Memory B cell (primary cell): ENCODE measurements at places on chromosomes 12 and 14.

GRCh38 chr14:44405011-44405486 is 102.0 kb downstream of the FSCB start:
- DNase-seq: no peak

- no peak for DNase-seq
Measured at GRCh38 chr12:121175383-121176119, 34.4 kb upstream of the P2RX4 start.

- peak; percentile 40 for DNase-seq
Measured at GRCh38 chr12:42589465-42590329, at the start of gene PRICKLE1. TSS of gene PRICKLE1 (minus strand) at chr12:42589746. CDS start at chr12:42472516, 117,230 bp downstream.

GRCh38 chr12:5650281-5650680 is 218.4 kb downstream of the NTF3 start:
- DNase-seq: no peak

- no peak for DNase-seq
Measured at GRCh38 chr14:37890095-37890494, 294.7 kb downstream of the TTC6 start.

- no peak for DNase-seq
Measured at GRCh38 chr14:24381363-24382063, 13.5 kb downstream of the NFATC4 start.

DNA sequence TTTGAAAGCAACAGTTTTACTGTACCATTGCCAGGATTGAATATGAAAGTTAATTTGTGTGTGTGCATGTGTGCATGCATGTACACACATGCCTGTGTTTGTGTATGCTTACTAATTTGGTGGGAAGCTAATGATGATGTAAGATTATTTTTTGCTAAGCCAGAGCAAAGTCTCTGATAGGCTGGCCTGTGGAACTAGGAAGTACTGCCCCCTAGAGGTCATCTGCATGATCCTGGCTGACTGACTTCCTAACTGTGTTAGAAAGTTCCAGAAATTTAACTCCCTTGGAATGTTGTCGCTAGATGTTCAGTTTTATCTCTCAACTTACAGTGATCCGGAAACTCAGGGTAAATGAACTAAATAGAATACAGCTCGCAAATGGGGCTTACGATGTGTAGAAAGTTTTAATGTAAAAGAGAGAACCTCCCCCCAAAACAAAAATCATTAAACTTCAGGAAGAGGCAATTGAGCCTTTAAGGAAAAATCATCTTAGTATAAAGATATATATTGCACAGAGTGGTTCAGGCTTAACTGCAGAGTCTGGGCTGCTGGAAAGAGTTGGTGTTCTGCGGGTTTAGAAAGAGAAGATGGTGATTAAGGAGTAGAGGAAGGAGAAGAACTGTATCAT is 34.3 kb upstream of the SLC38A1 start:
- DNase-seq: peak; percentile 43

GRCh38 chr12:26806556-26806955 is 26.4 kb downstream of the ITPR2 start:
- no peak for DNase-seq

GRCh38 chr12:119014368-119014767 is 33.0 kb downstream of the SRRM4 start:
- no peak for DNase-seq

GRCh38 chr14:77043177-77043983 is 14.9 kb upstream of the IRF2BPL start:
- DNase-seq: no peak

GRCh38 chr12:95997911-95998510 is 1.9 kb upstream of the HAL start:
- DNase-seq: no peak

GRCh38 chr12:45852508-45852907 is 123.0 kb downstream of the ARID2 start:
- DNase-seq: no peak

- no peak for DNase-seq
Measured at GRCh38 chr12:106493531-106493930, 89.3 kb upstream of the RFX4 start.

- DNase-seq: no peak
Measured at GRCh38 chr12:126051611-126052107, 986.4 kb downstream of the AACS start.

- no peak for DNase-seq
Measured at GRCh38 chr12:89859508-89860220, 151.0 kb upstream of the ATP2B1 start.

DNA sequence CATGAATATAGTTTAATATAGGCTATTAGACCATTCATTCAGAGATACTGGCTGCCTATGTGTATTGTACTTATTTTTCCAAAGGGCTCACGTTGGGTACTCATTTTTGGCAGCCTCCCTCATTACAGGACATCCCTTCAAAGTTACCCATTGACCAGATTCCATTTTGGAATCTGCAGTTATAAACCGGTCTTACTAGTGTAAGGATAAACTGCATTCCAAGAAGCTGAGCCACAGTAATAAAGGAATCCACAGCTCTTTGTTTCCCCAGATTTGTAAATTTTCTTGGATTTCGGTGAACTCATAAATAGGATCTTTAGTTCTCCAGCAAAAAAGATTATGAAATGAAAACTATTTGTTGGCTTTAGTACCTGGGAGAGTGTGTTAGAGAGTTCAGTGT is 18.9 kb upstream of the CFL2 start:
- no peak for DNase-seq

GRCh38 chr14:94769391-94770250 is at the start of gene GSC:
TSS of gene GSC (minus strand) at chr14:94770113. CDS start at chr14:94770015, 98 bp downstream.
- DNase-seq: no peak

GRCh38 chr12:80040075-80040738 is 59.1 kb upstream of the OTOGL start:
- no peak for DNase-seq

- DNase-seq: no peak
Measured at GRCh38 chr12:20601668-20602280, 93.4 kb upstream of the SLCO1C1 start.

- no peak for DNase-seq
Measured at GRCh38 chr12:39592295-39592694, 27.3 kb downstream of the ABCD2 start.

- DNase-seq: no peak
Measured at GRCh38 chr14:81523016-81523415, 10.6 kb downstream of the SEL1L start.

GRCh38 chr12:40144023-40144422 is 38.1 kb upstream of the SLC2A13 start:
- DNase-seq: no peak

GRCh38 chr12:46546634-46547273 is 174.2 kb upstream of the SLC38A2 start:
- no peak for DNase-seq

- no peak for DNase-seq
Measured at GRCh38 chr12:32091696-32092095, 15.0 kb upstream of the BICD1 start.
